ENCODE measurements at places on chromosomes 2 and 18.

DNA sequence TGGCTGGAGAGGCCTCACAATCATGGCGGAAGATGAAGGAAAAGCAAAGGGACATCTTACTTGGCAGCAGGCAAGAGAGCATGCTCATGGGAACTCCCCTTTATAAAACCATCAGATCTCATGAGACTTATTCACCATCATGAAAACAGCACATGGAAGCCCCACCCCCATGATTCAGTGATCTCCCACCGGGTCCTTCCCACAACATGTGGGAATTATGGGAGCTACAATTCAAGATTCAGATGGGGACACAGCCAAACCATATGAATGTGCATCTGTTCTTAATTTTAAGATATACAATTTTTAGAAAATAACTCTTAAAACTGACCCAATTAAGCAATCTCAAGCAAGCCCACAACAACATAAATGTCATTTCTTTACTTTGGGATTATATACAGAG, 12.6 kb downstream of the C18orf63 start:
- DNase-seq: no peak

- no peak for DNase-seq
Observed at GRCh38 chr2:203175371-203175770, 63.4 kb upstream of the CYP20A1 start.

DNA sequence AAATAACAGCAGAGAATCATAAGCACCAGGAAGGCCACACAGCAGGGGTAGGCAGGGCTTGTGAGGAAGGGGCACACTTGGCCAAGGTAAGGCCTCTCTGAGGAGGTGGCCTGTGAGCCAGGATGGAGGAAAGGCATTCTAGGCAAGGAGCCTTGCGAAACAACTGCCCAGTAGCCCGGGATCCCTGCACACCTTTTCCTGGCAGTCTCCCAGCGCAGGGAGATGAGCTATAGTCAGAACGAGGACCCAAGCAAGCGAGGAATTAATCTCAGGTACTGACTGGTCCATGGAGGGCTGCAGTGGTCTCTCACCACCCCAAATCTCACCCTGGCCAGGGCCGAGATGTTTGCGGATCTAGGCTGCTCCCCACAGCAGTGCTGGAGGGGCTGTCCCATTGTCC, 64.9 kb upstream of the STPG4 start:
- DNase-seq: no peak

DNA sequence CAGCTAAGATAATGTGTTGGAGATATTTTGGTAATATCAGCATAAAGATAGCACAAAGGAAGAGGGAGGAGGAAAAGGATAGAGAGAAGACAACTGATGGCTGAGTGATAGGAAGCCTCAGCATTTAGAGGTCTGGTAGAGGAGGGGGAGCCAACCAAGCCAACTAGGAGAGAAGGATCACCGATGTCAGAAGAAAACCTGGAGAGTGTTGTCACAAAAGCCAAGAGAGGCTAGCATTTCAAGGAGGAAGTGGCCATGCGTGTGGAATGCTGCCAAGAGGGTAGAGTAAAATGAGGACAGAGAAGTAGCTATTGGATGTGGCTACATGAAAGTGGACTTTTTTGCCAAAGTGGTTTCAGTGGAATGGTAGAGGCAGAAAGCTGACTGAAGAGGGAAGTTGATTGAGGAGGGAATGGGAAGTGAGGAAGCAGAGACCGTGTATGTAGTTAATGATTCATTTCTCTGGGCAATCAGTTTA, 34.3 kb downstream of the LCLAT1 start:
- no peak for DNase-seq

- no peak for DNase-seq
Observed at GRCh38 chr2:193581807-193582206, 1387.1 kb upstream of the TMEFF2 start.

DNA sequence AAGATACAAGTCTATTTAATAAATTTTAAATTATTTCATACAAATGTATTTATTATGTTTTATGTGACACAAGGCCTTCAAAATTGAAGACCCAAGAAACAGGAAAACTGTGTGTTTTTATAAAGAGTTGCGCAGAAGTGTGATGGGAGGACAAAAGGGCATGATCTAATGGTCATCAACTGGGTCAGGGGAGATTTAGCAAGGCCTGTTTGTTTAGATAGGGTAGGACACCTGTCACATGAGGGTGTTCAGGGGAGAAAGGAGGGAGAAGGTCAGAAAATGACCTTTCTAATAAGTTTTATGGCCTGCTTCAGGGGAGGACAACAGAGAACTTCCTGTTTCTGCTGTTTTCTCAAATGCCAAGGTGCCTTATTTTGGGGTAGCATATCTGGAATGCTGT, 528.8 kb downstream of the STK39 start:
- no peak for DNase-seq

DNA sequence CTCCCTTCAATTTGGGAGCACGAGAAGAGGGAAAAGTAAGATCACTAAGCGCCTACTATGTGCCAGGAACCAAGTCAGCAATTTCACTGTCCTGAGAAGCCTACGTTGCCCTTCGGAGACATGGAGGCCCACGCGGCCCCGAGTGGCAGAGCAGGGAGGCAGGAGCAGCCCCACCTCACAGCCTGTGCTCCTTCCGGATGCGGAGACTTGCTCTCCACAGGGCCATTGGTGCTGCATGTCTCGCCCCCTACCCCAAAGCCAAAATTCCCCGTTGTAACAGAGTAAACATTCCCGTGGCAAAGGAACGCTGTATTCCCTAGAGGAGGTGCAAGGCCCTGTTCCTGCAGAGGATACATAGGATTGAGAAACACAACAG, 4.5 kb downstream of the SLC14A2 start:
- no peak for DNase-seq

GRCh38 chr2:105808423-105809096, 63.8 kb downstream of the NCK2 start:
- DNase-seq: no peak

GRCh38 chr2:182265718-182266117, 161.1 kb downstream of the PDE1A start:
- DNase-seq: no peak

- no peak for DNase-seq
Observed at GRCh38 chr2:227389231-227389630, 1.5 kb upstream of the SCYGR1 start.

DNA sequence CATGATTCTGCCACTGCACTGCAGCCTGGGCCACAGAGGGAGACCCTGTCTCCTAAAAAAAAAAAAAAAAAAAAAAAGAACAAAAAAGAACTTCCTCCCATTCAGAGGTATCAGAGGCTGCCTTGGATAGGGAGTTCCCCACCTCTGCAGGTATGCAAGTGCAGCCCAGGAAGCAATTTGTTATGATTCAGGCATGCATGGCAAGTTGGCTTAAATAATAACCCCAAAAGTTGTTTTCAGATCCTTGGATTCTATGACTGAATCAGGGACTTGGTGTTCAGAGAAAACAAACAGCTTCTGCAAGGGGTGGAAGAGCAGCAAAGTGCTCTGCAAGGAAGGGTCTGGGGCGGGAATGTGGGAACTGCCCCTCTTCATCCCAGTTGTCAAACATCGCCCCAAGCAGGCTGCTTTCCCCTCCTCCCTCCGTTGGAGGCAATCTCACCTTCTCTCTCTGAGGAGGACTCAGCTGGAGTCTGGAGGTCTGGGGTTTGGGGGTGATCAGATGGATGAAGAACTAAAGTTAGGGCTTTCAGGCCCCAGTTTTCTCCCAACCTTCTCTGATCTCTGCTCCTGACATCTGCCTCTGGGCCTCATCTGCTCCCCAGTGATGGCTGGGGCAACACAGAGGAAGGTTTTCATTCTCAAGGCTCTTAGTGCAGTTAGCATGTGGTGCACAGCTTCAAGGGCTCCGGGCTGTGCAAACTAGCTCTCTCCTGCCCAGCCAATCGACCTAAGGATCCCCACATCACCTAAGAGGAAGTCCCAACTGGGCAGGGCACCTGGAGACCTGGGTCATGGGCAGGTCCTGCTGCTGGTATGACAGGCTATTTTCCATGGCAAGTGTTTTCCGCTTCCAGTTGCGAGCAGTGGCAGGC, 3.5 kb upstream of the GDF7 start:
- DNase-seq: no peak

DNA sequence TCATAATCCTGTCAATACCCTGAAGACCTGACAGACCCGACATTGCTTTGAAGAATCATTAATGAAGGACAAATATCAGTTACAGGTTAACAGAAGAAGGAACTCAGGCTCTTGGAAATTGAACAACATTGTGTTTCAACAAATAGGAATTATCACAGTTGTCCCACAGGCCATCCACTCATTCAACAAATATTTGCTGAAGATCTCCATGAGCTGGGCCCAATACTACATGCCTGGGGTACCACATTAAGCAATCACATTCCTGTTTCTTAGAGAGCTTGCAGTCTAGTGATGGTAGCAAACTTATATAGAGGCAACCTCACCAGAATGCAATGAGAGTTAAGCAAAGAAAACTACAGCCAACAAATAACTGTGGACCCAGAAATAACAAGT, 671.6 kb upstream of the ACVR2A start:
- no peak for DNase-seq

DNA sequence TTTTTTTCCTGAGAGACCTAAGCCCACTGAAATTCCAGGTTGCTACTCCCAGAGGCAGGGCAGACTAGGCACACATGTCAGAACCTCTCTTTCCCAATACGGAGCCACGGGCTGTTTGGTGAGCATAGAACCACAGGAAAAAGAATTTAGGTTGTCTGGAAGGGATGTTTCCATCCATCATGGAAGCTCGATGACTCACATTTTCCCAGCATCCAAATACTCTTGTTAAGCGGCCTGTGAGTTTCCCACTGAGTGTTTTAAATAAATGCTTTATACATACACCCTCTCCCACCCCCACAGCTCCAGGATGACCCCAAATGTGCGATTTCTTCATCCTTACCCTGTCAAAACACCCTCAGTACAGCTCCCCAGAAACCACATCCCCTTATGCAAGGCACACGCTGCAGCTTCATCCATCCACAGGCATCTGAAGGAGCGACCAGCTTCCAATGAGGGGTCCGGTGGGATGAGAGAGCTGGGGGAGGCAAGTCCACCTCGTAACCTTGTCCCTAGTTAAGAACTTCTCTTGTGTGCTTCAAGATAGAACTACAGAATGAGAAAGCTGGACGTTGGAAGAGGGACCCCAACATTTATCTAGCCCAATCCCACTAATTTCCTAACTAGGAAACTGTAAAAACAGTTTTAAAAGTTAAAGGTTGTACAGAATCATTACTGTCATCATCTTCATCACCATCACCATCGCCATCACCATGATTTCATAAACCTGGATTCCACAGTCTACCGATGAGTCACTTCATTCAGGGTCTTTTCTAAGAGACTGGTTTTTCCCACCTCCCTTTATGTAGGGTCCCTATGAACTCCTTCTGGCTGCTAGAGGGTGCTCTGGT, 63.5 kb upstream of the FZD7 start:
- DNase-seq: no peak

DNA sequence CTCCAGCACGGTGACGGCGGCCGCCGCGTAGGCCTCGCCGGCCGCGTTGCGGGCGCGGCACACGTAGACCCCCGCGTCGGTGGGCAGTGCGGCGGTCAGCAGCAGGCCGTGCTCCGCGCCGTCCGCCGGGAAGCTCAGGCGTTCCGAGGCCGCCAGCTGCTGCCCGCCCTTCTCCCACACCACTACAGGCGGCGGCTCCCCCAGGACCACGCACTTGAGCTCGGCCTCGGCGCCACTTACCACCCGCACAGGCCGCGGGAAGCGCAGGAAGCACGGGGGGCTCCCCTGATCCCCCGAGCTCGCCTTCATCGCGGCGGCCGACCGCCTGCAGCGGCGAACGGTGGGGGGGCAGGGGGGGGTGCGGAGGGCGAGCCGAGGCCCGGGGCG, 422 bp downstream of the OBSL1 start:
- no peak for DNase-seq

GRCh38 chr2:71560638-71561011, 107.3 kb downstream of the DYSF start:
- DNase-seq: no peak

DNA sequence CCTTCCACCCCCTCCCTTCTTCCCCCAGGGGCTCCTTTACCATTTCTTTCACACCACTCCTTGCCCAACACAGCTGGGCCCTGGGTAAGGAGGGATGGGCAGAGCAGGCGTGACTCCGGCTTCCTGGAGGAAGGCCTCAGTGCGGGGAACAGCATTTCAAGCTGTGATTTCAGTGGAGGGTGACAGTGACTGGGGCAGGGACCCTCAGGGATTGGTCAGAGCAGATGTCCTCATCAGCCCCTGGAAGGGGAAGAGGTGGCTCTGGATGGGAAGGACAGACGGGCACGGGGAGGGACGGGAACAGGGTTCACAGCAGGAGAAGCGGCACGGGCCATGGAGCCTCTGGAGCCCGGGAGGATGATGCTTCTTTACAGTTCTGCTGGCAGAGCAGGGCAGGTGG, 130.8 kb upstream of the TWIST2 start:
- no peak for DNase-seq

GRCh38 chr18:61196750-61197149, 136.5 kb upstream of the CDH20 start:
- DNase-seq: no peak

GRCh38 chr2:10919771-10920621, 8.3 kb downstream of the KCNF1 start:
- DNase-seq: no peak

- DNase-seq: no peak
Observed at GRCh38 chr2:234839285-234839684, 112.5 kb upstream of the SH3BP4 start.
